ENCODE measurements at places on chromosomes 2 and 18. TPM values are rescaled to one million over a fixed set of nuclear protein-coding genes. Genes with fewer than 3 reads are reported as not detected.

- DNase-seq: no peak
These were observed 215.7 kb upstream of the PARD3B start for GRCh38 chr2:204329532-204329931.

DNA sequence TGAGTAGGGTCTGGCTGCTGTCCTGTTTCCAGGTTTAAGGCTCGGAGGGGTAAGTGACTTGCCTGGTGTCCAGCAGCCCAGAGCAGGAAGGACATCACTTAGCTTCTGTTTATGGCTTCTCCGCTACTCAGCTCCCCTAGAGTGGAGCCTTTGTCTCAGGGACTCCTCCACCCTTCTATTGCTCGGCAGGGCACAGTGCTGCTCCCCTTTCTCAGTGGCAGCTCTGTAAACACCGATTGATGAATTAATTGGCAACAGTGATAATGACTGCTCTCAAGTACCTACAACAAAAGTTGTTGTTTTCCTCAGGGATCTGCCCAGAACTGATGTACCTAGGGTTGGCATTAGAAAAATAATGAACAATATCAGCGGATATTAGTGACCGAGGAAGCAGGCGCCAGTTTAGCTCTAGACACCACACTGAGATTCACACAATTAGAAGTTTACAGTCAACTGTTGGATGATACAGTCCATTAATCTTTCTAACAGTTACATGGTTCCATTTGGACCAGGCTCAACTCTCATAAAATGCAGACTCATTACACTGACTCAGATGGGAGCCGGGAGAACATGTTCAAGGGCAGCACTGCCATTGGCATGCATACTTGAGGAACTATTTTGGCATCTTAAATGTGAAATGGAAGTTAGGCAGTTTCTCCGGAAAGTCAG lies 265.7 kb downstream of the MTX2 start:
- peak; percentile 44 for DNase-seq

DNA sequence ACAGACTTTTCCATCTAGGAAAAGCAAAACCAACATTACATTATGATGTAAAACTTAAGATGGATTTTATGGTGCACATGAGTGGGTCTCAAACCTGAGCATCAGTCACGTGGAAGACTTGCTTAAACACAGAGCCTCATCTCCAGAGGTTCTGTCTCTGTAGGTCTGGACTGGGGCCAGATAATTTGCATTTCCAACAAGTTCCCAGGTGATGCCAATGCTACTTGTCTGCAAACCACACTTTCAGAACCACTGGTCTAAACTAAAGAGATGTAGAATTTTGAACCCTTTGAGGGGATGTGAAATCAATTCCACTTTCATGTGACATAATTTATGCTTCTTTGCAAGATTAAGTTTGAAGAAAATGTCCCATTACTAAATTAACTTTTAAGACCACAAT lies 522.8 kb downstream of the MBD2 start:
- DNase-seq: no peak

DNA sequence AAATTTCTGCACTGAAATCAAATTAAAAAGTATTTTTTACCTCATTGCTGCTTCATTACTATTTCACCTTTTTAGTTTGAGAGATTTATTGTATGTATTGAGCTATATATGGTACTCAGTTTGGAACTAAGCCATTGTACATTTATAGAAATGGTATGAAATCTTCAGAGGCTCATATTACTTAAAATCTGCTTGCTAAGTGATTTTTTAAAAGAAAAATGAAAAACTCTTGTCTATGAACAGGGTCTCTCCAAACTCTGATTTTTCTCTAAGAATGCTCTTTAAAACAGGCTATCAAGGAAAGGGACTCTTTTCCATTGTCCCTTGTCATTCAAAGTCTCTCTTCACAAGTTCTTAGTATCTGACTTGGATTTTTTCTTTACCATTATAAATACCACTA lies 31.8 kb downstream of the C1D start:
- no peak for DNase-seq

DNA sequence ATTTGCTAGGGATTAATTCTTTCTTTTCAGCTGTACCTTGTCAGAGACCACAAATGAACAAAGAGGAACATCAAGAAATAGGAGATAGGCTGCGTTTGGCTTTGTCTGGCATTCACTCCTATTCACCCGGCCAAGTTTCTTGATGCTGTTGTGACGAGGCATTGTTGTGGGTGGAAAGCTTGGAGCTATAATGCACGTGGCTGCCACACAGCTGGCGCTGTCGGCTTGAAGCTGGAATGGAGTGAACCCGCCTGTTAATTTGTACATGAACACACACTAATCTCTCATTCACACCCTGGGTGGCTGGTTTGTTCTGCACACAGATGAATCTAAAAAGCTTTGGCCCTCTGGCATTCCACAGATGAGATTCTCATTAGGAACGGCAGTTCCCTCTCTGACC lies 274.9 kb upstream of the GYPC start:
- peak; percentile 3 for DNase-seq

DNA sequence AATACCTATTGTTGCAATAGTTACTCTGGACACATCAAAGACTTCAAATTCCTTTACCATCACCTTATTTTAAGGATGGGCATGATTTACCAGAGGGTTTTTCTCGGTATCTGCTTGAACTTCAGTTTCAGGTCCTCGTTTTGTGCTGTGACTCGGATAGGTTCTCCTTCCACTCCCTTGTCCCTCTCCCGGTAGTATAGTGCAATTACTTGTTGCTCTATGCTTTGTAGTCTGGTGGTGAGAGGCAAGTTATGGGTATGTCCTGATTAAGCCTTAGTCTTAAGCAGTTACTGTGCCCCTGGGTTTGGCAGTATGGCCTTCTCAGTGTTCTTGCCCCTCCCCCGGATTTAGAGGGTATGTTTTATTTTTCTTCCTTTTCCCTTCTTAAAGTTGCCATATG lies 96.6 kb downstream of the RHBDD1 start:
- DNase-seq: no peak

FSHR gene
- total RNA-seq: not detected

LAMA1 gene
- 30.1 TPM for total RNA-seq

EML6 gene
- 0.49 TPM for total RNA-seq

YIPF4 gene
- 27.1 TPM for total RNA-seq

DYSF gene
- total RNA-seq: 1.2 TPM

Measured in fibroblast of the aortic adventitia (primary cell).